ENCODE measurements at places on chromosomes 1 and 21.
A peak's percentile ranks its signal among the peaks of the same experiment; 100 is the strongest.

DNA sequence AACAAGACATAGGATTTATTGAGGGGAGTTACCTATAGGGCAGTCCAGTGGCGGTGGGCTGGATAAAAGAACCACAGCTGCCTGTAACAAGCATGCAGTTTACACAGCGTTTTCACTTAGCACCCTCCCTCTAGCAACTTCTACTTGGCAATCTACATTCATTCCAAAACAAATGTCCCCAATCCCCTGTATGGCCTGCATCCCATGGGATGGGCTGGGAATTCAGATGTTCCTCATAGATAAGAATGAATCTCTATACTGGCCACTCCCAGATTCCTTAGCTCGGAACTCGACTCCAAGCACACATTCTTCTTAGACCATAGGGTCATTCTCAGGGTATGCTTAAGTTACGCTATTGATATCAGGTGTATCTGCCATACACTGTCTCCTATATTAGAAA lies 33.3 kb downstream of the PCP4 start:
- no peaks in the 10 kb centered on the region for H3K4me1 ChIP-seq
- no peak overlapping the region for H3K4me3 ChIP-seq
- no peaks in the 10 kb centered on the region for H3K36me3 ChIP-seq
- no peaks in the 10 kb centered on the region for H3K27me3 ChIP-seq

DNA sequence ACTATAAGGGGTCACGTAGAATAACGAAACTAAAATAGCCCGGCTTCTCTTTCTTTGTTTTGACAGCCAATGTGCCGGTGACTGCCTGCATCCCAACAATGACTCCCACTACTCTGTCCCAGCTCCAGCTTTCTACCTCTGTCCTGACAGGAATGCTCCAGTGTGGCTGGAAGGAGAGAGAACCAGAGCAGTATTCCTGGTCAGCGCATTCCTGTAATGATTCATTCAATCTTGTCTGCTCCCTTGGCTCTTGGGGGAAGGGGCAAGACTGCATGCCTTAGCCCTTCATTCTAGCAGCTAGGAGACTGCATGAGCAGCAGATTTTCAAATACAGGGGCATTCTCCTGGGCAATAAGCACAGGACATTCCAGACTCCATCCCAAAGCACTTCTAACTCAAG lies 132.1 kb upstream of the PRMT6 start:
- no peak for DNase-seq
- H3K36me3 ChIP-seq = no peaks in the 10 kb centered on the region
- H3K4me1 ChIP-seq = no peaks in the 10 kb centered on the region
- H3K27me3 ChIP-seq = no peaks in the 10 kb centered on the region

DNA sequence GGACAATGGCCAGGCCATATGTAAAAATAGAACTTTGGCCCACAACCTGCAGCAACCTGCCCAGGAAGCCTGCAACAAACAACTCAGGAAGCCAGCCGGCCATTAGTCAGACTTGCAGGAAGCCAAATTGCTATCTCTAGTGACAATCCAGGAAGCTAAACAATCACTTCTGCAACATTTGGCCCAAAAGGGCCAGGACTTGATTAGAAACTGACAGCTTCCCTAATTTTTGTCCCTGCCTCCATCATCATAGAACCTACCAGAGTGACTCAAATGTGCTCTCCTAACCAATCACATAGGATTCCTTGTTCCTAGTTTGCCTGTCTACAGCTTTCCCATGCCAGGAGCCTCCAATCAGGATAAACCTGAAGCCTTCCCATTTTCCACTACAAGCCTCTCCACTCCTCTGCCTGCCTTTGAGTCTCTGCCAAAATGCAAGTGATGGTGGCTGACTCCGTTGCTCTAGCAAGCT lies 639.3 kb downstream of the PTPRU start:
- no peak overlapping the region for H3K4me3 ChIP-seq
- no peak for DNase-seq
- H3K36me3 ChIP-seq = no peaks in the 10 kb centered on the region
- H3K4me1 ChIP-seq = no peaks in the 10 kb centered on the region
- no peak overlapping the region for H3K27ac ChIP-seq
- no peaks in the 10 kb centered on the region for H3K27me3 ChIP-seq

- no peaks in the 10 kb centered on the region for H3K36me3 ChIP-seq
- no peak overlapping the region for H3K4me3 ChIP-seq
- H3K27ac ChIP-seq = no peak overlapping the region
- no peak for DNase-seq
- no peaks in the 10 kb centered on the region for H3K27me3 ChIP-seq
Measured at GRCh38 chr1:62774971-62775595, 8.8 kb upstream of the ATG4C start.

GRCh38 chr21:28884481-28884880 lies 108.2 kb downstream of the LTN1 start:
- no peak for DNase-seq
- H3K4me3 ChIP-seq = peak overlapping the region; percentile 65
- H3K4me1 ChIP-seq = peaks cover 23% of the 10 kb centered on the region
- no peaks in the 10 kb centered on the region for H3K36me3 ChIP-seq
- peak overlapping the region; percentile 95 for H3K27ac ChIP-seq
- H3K27me3 ChIP-seq = no peaks in the 10 kb centered on the region

DNA sequence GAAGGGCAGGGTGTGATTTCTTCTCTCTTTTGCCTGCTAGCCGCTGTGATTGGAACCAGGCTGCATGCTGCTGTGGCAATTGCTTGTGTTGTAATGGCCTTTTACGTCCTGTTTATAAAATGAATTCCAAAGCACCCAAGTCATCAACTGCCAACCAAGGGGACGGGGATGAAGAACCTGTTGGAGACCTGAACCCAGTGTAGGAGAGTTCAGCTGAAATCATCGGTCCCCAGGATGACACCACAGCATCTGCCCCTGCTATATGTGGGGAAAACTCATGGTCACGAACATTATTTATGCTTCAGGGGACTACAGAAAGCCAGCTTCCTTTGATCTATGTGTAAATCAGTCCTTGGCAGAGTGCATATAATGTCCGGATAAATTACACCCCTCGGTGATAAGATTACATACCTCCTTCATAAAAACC lies 3.8 kb downstream of the TMEM167B start:
- H3K4me1 ChIP-seq = peaks cover under 1% of the 10 kb centered on the region
- no peak for DNase-seq
- no peak overlapping the region for H3K4me3 ChIP-seq
- H3K36me3 ChIP-seq = peaks cover 25% of the 10 kb centered on the region

DNA sequence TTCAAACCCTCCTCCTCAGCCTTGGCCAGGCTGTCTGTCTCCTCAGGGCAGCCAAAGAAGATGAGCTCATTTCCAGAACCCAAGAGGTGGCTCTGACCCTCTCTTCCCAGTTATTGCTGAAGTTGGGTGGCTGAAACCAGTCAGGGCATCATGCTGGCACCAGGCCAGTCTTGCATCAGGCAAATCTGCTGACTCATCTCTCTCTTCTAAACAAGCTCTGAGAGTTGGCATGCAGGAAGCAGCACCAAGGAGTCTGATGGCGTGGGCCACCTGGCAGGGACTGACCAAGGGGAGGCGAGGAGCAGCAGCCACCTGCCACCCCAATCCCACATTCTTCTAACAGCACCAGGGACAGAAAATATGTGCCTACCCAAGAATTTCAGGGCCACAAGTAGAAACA lies 104.8 kb upstream of the ATP1A1 start:
- no peak overlapping the region for H3K27ac ChIP-seq
- DNase-seq = no peak
- no peaks in the 10 kb centered on the region for H3K36me3 ChIP-seq
- no peaks in the 10 kb centered on the region for H3K4me1 ChIP-seq
- no peaks in the 10 kb centered on the region for H3K27me3 ChIP-seq

DNA sequence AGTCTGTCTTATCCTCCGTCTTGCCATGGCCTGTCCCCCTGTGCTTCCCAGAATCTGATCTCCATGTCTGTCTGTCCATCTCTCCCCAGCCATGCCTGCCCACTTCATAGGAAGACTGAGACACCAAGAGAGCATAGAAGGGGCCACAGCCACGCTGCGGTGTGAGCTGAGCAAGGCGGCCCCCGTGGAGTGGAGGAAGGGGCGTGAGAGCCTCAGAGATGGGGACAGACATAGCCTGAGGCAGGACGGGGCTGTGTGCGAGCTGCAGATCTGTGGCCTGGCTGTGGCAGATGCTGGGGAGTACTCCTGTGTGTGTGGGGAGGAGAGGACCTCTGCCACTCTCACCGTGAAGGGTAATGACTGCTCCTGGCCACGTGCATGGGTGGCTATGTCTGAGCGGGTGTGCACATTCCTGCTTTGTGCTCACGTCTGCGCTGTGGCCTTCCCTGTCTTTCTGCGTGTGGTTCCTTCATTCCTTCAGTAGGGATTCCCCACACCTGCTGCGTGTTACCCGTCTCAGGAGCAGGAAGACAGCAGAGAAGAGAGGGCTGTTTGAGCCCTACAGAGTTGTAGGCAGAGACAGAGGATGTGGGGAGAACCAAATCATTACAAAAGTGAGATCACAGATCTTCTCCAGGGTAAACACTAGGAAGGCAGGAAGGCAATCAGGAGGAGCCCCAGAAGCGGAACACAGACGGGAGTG lies 80.8 kb downstream of the OBSCN start:
- H3K27me3 ChIP-seq = no peaks in the 10 kb centered on the region
- DNase-seq = peak; percentile 24
- no peak overlapping the region for H3K4me3 ChIP-seq
- no peak overlapping the region for H3K27ac ChIP-seq

GRCh38 chr1:10708757-10709156 lies 87.7 kb downstream of the CASZ1 start:
- peaks cover 10% of the 10 kb centered on the region for H3K27me3 ChIP-seq
- peaks cover 3% of the 10 kb centered on the region for H3K4me1 ChIP-seq
- no peak overlapping the region for H3K27ac ChIP-seq
- no peaks in the 10 kb centered on the region for H3K36me3 ChIP-seq
- DNase-seq = no peak

DNA sequence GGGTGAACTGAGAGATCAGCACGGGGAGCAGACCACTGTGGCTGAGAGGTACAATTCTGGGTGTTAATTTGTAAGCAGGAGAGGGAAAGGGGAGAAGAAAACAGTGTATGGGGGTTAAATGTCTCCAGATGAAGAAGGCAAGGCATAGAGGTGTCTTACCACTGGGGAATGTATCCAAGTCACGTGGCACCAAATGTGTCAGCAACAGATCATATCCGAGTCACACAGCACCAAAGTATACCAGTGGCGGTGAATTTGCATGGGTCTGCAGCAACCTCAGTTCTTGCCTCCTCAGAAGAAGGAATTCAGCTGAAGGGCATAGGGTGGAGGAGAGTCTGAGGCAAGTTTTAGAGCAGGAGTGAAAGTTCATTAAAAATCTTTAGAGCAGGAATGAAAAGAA lies 21.2 kb upstream of the SYCP1 start:
- no peak for DNase-seq
- H3K27ac ChIP-seq = no peak overlapping the region
- H3K4me1 ChIP-seq = no peaks in the 10 kb centered on the region
- H3K27me3 ChIP-seq = no peaks in the 10 kb centered on the region
- H3K4me3 ChIP-seq = no peak overlapping the region

DNA sequence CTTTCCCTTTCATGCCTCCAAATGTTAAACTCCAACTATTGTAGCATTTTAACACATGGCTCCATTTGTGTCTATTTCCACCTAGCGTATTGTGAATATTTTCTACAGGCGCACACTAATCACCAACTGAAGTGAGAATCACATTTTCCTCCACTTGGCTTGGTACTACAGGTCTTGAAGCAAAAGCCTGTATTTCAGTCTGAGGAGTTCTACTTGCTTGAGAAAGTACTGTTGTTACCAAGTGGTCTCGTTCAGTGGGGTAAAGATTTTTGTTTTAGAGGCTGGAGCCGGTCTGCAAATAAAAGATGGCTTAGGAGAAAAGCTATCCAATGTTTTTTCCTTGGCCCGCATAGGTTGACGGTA lies 550 bp upstream of the PTBP2 start:
- DNase-seq = no peak
- no peaks in the 10 kb centered on the region for H3K36me3 ChIP-seq
- peaks cover 4% of the 10 kb centered on the region for H3K4me1 ChIP-seq
- H3K27me3 ChIP-seq = no peaks in the 10 kb centered on the region
- H3K27ac ChIP-seq = peak overlapping the region; percentile 92
- H3K4me3 ChIP-seq = peak overlapping the region; percentile 87

- no peak for DNase-seq
- no peaks in the 10 kb centered on the region for H3K36me3 ChIP-seq
- no peak overlapping the region for H3K27ac ChIP-seq
- H3K27me3 ChIP-seq = no peaks in the 10 kb centered on the region
- no peak overlapping the region for H3K4me3 ChIP-seq
- no peaks in the 10 kb centered on the region for H3K4me1 ChIP-seq
Measured at GRCh38 chr1:81004011-81004410, 796.7 kb upstream of the ADGRL2 start.

GRCh38 chr1:24157918-24158481 lies 15.1 kb upstream of the IL22RA1 start:
- no peak overlapping the region for H3K27ac ChIP-seq
- no peaks in the 10 kb centered on the region for H3K27me3 ChIP-seq
- H3K36me3 ChIP-seq = no peaks in the 10 kb centered on the region
- no peaks in the 10 kb centered on the region for H3K4me1 ChIP-seq
- DNase-seq = no peak

DNA sequence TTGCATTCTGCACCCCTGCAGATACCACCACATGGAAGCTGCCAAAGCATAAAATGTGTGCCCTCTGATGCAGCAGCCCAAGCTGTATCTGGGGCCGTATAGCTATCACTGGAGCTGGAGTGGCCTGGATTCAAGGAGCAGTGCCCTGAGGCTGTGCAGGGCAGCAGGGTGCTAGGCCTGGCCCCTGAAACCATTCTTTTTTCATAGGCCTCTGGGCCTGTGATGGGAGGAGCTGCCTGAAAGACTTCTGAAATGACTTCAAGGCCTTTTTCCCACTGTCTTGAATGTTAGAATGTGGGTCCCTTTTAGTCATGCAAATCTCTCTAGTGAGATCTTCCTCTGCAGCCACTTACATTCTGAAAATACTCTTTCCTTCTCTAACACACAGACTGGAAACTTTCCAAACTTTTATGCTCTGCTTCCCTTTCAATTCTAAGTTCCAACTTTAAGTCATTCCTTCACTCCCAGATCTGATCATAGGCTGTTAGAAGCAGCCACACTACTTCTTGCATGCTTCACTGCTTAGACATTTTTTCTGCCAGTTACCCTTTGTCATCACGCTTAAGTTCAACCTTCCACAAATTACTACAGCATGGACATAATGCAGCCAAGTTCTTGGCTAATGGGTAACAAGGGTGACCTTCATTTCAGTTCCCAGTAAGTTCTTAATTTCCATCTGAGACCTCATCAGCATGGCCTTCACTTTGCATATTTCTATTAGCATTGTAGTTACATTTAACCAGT lies 42.4 kb downstream of the DRAM2 start:
- H3K4me1 ChIP-seq = no peaks in the 10 kb centered on the region
- H3K4me3 ChIP-seq = no peak overlapping the region
- no peak overlapping the region for H3K27ac ChIP-seq
